Left ventricle myocardium inferior (tissue), 1 donor: ENCODE measurements at places on chromosomes 3 and 15. TPM values are rescaled to one million over a fixed set of nuclear protein-coding genes. Genes with fewer than 3 reads are reported as not detected.

DNA sequence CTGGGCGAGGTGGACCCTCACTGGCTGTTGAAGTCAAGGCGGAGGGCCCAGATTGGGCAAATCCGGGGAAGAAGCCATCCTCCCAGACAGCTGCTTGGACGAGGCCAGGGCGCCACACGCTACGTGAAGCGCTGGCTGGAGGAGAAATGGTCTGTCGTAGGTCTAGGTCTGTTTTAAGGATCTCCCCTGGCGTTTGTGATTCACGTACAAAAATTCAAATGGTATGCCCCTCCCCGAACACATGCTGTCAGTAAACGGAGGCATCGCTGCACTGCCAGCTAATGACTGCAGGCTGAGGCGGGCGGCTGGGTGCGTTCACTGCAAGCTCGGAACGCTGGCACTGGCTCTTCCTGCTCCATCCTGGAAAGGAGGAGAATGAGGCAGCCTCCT, 69.9 kb downstream of the EPHB3 start:
- no peak for DNase-seq
- H3K27ac ChIP-seq = no peak overlapping the region
- no peaks in the 10 kb centered on the region for H3K27me3 ChIP-seq
- H3K4me3 ChIP-seq = no peak overlapping the region
- no peaks in the 10 kb centered on the region for H3K36me3 ChIP-seq
- H3K4me1 ChIP-seq = peaks cover 33% of the 10 kb centered on the region

DNA sequence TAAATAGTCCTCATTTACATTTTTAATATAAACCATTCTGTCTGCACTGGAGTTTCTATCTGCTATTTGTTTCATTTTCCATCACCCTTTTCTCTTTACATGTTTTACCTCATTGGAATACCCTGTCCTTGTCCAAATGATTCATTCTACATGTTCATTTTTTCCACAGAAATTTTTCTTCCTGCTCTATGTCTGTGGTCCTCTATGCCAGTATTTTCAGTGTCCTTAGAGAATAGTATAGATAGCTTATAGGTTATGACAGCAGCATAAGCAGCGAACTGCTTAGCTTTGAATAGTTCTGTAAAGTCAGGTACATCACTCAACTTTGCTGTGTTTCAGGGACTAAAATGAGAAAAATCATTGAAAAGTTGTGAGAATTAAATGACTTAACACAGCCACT, 742.3 kb upstream of the CBLB start:
- no peak for DNase-seq
- no peak overlapping the region for H3K4me3 ChIP-seq
- no peaks in the 10 kb centered on the region for H3K36me3 ChIP-seq
- H3K27ac ChIP-seq = no peak overlapping the region

GRCh38 chr3:134232151-134232550, 18.5 kb downstream of the RYK start:
- no peaks in the 10 kb centered on the region for H3K27me3 ChIP-seq
- peaks cover 80% of the 10 kb centered on the region for H3K4me1 ChIP-seq
- DNase-seq = no peak

DNA sequence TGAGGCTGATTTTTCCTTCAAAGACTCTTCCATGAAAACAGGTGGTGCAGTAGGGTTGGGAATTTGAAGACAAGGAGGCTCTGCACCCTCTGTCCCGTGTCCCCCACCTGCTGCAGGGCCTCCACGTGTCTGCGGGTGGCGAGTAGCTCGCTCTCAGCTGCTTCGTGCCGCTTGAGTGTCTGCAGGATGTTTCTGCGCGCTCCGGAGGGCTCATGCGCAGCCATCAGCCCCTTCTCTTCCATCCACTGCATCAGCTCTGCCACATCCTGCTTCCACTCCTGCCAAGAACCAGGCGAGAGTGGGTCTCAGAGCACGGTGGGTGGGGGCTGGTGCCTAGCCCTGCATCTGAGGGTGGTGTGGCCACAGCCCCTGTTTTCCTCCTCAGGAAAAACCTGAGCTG, 17.8 kb downstream of the SPTBN5 start:
- no peak overlapping the region for H3K27ac ChIP-seq
- peaks cover 13% of the 10 kb centered on the region for H3K27me3 ChIP-seq
- H3K4me3 ChIP-seq = no peak overlapping the region
- H3K4me1 ChIP-seq = peaks cover 14% of the 10 kb centered on the region
- no peak for DNase-seq

GRCh38 chr3:64291345-64291744, 66.1 kb upstream of the PRICKLE2 start:
- no peaks in the 10 kb centered on the region for H3K36me3 ChIP-seq
- no peaks in the 10 kb centered on the region for H3K4me1 ChIP-seq
- H3K27ac ChIP-seq = peak overlapping the region; percentile 61

- H3K36me3 ChIP-seq = no peaks in the 10 kb centered on the region
- no peaks in the 10 kb centered on the region for H3K27me3 ChIP-seq
- H3K4me1 ChIP-seq = peaks cover 12% of the 10 kb centered on the region
- DNase-seq = no peak
- no peak overlapping the region for H3K4me3 ChIP-seq
- peak overlapping the region; percentile 65 for H3K27ac ChIP-seq
These were observed 124.4 kb upstream of the GAP43 start for GRCh38 chr3:115498898-115499297.

DNA sequence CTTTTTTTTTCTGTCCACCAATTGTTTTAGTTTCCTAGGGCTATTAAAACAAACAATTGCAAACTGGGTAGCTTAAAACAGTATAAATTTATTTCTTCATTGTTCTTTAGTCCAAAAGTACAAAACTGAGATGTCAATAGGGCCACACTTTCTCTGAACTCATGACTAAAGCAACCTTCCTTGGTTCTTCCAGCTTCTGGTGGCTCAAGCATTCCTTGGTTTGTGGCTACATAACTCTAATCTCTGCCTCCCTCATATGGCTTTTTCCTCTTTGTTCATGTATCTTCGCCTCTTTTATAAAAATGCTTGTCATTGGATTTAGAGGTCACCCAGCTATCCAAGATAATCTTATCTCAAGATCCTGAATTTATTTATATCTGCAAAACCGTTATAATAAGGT, 914.5 kb upstream of the EPHA6 start:
- no peak for DNase-seq
- H3K27me3 ChIP-seq = no peaks in the 10 kb centered on the region
- H3K4me1 ChIP-seq = no peaks in the 10 kb centered on the region
- H3K27ac ChIP-seq = no peak overlapping the region

The COL8A1 gene
- 16.4 TPM for total RNA-seq

The GOLIM4 gene
- total RNA-seq = 74.8 TPM
